ENCODE measurements at places on chromosomes 5 and 9.
A peak's percentile ranks its signal among the peaks of the same experiment; 100 is the strongest.

DNA sequence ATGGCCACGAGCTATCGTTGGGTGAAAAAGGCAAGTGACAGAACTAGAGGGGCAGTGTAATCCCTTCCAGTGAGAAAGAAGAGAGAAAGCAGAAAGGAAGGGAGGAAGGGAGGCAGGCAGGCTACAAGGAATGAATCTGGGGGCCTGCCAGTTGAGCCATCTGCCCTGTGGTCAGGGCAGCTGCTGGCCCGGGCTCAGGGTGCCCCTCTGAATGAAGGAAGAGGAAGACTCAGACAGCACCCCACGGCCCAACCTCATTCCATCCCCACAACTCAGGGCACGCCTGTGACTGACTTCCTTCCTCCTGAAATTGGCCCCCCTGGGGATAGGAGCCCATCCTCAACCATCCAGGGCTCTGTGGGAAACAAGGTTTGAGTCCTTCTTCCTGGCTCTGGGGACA is 20.3 kb upstream of the FLT4 start:
- no peak for DNase-seq

- peak; percentile 11 for DNase-seq
Measured at GRCh38 chr9:103397868-103398600, 402.9 kb downstream of the CYLC2 start.

- DNase-seq = no peak
Measured at GRCh38 chr9:17824616-17825264, 245.9 kb downstream of the SH3GL2 start.

DNA sequence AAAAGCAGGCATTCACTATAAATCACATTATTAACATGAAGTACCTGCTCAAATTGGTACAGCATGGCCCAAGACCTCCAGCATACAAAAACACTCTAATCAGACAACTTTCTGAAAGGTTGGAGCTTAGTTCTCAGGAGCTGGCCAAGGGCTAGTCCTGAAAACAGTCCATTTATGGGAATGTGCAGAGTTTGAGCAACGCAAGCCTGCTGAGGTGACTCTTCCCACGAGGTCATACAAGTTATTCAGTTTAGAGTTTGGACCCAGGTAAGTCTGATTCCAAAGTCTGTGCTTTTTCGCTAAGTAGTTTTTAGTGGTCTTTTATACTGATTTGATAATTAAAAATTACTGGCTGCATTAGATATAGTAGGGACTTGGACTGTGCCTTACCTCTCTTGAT is 52.6 kb downstream of the AP3S1 start:
- DNase-seq = no peak

DNA sequence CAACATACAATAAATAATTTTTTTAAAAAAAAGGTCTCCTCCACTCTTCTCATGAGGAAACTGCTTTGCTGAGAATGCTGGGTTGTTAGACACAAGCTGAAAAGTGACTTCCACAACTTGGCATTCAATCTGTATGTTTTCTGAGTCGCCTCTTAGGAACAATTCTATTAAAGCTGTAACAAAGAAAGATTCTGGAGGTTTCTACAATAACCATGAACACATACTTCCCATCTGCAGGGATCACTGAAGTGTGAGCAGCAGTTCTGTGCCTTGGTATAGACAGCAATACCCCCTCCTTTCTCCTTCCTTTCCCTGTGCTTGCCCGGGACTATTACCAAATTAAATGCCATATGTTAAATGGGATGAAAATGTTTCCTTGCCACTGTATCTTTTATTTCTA is 1.5 kb downstream of the DIRAS2 start:
- DNase-seq = no peak

DNA sequence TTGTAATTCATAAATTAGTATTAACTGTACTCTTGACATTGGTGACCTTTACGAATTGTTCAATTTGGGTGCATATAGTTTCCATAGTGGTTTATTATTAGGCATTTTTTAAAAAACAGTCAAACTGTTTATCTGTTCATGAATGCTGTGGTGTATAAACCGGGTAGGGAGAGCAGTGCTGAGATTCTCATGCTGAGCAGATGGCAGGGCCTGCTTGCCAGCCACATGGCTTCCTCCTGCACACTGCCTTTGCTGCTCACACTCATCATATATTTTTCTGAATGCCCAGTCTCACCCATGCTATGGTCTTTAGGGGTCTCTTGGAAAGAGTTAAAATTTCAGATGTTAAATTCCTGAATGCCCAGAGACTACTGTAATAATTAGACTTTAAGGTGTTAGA is 40.8 kb downstream of the NNT start:
- DNase-seq = no peak

DNA sequence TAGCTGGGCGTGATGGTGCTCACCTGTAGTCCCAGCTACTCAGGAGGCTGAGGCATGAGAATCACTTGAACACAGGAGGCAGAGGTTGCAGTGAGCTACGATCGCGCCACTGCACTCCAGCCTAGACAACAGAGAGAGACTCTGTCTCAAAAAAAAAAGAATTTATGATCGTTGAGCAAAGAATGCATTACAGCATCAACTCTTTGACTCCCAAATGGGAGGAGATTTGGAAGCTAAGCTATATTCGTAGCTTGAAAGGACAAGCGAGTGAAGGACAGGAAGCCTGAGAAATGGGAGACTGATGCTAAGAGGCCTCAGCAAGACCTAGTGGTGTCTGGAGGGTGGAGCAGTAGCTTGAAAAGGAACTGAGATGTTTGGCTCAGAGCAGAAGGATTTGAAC is 10.3 kb upstream of the CCIN start:
- no peak for DNase-seq

DNA sequence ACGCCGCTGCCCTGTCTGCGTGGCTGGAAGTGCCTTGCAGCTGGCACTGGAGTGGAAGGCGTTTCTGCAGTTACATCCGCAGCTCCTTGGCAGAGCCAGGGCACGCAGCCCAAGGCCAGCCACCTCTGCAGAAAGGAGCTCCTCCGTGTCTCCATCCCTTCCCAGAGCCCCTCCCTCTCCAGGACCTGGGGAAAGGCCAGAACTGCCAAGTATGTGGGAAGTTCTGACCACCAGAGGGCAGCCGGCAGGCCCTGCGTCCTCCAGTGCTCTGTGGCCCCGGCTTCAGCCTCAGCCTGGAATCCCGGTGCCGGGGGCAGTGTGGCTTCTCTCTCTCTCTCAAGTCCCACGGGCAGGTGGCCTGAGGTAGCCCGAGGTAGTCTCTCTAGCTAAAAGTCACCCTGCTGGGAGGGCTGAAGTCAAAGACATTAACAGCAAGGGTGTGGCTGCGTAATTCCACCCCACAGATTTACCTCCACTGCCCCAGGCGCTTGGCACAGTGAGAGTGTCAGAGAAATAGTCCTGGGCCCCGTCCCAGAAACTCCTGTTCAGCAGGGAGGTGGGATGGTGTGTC is 101.7 kb upstream of the FCN2 start:
- peak; percentile 92 for DNase-seq

DNA sequence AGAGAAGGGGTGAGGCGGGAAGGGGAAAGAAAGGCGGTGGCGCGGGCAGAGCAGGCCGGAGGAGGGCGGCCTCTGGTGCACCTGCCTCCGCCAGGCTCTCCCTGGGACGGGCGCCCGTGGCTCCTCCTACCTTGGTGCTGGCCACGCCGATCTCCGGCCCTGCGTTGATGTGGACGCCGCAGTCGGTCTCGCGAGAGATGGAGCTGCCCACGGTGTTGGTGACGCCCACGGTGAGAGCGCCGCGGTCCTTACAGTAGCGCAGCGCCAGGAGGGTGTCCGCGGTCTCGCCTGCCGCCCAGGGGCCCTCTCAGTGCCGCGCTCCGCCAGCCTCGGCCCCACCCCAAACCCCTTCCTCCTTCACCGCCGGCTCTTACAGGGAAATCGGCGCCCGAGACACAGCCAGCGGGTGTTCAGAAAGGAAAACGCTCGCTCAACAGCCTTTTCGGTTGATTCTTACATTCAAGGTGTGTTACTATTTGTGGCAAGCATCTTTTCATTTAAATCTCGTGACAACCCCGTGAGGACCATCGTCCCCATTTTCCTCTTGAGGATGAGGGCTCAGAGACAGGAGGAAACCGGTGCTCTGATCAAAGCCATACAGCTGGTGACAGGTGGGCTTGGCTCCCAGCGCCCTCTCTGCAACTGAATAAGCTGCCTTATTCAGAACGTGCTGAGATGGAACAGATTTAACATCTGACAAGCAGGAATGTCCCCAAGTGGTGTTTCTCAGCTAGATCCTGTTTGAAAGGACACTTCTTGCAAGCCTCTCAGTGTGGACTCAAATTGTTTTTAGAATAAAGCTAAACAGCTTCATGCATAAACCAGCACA is 22.0 kb upstream of the MAPK9 start:
- DNase-seq = no peak

DNA sequence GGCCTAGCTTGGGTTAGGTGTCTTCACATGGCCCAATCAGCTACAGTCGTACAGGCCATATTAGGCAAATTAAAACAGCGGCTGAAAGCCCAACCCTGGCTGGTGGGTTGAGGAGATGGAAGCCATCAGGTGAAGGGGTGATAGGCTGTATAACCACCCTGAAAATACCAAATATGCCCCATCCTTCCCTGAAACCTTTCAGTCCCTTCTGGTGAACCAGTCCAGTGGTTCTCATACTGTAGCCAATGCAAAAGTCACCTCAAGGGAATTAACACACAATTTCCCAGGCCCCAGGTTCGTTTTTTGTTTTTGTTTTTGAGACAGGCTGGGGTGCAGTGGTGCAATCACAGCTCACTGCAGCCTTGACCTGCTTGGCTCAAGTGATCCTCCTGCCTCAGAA is 19.8 kb upstream of the KCNV2 start:
- DNase-seq = no peak

DNA sequence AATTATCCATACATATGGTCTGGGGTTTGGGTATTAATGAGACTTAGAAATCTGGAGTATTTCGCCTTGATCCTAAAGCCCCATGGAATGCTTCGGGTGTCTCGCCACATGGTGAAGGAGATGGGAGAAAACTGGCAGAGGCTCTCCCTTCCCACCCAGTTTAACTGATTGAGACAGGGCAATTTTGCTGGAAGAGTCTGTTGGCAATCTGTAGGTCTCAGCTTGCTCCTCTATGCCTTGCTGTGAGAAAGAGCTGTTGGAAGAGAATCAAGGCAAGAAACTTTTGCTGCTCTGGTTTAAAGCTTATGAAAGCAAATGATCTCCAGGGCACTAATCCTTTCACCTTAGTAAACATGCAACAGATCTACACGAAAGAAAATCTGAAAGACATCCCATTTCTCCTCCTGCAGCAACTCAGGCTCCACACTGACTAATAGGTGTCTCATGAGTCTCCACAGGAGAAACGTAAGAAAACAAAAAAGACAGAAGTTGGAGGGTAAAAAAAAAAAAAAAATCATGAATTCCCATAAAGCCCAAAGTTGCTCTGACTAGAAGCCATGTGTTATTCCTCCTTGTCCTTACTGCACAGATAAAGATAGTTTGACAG is 369.9 kb downstream of the EFNA5 start:
- DNase-seq = no peak

GRCh38 chr9:92327283-92327850 is 1.6 kb downstream of the CENPP start:
- DNase-seq = no peak

DNA sequence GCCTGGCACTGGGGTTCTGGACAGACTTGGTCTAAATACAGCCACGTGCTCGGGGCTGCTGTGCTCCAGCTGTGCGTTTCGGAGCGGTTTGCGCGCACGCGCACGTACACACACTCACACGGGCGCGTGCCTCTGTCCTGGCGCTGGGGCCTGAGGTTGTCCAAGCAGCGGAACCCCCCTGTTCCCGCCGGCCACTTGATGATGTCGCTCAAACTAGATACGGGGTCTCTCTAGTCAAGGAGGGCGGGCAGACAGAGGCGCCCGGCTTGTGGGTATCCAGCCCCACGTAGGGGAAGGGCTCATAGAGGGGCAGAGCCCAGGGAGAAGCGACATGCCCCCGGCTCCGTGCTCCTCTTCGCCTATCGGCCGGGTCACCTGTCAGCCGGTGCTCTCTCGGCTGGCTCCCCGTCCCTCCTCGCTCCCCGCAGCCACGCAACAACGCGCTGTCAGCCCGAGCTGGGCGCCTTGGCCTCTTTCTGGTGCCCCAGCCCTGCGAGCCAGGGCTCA is 8.9 kb downstream of the NR2F1-AS1 start:
- DNase-seq = peak; percentile 50

DNA sequence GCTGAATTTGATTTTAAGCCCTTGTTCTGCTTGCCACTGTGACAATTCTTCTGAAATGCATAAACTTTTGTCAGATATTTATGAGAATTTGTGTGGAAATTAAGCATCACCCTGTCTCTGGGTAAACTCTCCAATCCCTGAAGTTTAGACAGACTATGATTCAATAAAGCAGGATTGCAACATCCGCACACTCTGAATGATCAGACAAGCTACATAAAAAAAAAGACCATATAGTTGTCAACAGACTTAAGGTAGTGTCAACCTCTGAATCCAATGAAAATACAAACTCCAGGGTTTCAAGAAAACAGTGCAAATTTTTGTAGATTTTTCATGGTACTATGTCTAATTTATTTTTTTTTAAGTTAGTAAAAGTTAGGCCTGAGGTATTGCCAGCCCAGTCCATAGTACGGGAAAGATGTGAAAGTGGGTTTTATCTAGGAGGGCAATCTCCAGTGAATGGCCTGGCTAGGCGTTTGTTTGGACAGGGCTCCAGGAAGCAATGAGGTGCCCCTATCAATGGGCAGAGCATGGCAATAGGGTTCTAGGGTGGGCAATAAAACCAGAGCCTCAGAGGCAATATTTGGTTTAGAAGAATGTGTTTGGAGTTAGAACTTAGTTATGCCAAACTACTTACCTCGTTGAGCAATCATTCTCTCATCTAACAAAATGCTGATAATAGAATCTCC is 762.6 kb upstream of the SEMA6A start:
- DNase-seq = no peak

GRCh38 chr5:132753135-132753987 is 6.1 kb downstream of the CCNI2 start:
- DNase-seq = peak; percentile 38

DNA sequence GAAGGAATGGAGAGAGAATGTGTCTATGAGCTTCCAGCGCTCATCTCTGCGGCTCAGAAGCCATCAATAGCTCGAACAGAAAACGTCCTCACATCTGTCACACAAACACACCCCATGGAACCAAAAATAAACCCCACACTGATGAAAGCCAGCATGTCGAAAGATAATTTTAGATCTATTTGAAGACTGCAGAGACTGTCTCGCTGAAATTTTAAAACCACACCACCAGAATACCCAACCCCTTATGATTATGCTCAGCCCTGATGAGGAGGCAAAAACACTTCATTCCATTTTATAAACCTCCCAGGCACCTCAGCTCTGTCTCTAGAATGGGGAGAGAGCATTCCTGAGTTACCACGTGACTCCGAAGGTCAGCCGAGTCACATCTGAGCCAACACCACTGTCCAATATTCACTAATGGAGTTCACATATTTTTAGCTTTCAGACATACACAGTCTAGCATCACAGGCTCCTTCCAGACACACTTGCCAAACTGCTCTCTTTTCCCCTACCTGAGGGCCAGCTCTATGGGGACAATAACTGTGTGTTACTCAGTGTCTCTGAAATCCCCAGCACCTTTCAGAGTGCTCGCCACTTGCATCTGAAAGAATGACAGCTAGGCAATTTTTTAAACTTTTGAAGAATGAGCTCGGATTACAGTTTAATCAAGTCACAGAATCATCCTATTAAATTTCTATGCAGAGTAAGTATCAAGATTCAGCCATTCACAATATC is 63.2 kb downstream of the SERINC5 start:
- no peak for DNase-seq

- DNase-seq = no peak
Measured at GRCh38 chr9:18848657-18849056, 184.4 kb downstream of the SAXO1 start.

- DNase-seq = no peak
Measured at GRCh38 chr5:178732281-178732680, 1.8 kb upstream of the ZNF354A start.
